ENCODE measurements at places on chromosomes 5 and 9.

GRCh38 chr5:140244525-140245025 lies 58.3 kb downstream of the PFDN1 start:
- DNase-seq, result peak; percentile 80

- peak; percentile 84 for DNase-seq
These were observed 37.7 kb downstream of the PCDHAC2 start for GRCh38 chr5:141003791-141004611.

DNA sequence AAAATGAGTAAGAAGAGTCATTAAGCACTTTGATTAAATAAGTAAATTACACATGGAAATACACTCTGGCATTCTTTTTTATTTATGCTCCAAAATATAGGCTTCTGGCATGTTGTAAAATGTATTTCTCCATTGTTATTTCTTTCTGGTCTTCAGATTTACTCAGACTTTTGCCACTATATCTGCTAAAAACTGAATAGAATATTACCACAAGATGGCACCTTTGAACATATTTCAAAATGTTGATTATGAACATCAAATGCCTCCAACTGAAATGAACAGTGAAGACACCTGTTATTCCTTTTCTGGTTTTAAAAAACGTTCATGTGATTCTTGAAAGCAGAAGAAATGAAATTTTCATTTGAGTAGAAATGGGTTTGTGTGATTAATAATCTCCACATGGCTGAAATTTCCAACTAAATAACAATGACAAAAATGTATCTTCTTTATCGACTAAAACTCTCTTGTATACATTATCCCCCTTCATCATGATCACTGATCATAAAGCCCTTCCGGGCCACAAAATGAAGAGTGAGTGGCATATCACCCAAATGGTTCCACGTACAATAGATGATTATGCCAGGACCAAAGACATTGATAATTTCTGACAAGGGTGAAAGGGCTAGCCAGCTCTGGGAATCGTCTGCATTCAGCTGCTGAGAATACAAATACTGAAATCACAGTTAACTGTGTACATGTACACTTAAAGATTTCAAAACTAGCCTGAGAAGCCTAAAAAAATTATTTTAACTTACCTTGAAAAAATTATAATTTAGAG lies 23.8 kb downstream of the TYRP1 start:
- no peak for DNase-seq

DNA sequence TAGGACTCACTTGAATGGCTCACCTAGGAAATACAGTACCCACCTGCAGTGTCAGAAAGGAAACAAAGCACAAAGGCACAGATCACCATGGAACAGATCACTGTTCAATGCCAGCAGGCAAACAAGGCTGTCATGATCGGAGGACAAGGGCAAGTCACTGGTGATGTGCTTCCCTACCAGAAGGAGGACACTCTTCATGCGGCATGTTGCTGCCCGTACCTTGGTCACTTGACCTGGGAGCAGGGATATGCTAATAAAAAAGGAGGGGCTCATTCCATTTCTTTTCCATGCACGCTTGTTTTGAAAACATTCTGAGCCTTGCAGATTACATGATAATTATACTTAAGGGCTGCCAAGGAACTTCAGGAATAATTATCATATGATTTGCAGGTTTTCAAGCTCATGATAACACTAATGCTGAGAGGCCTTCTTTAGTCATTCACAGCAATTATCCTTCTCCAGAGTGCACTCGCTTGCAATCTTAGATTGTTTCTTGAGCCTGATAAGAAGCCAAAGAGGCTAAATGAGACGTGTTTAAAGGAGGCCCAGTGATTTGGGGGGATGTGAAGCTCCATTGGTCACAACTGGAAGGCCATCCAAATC lies 36.1 kb upstream of the STARD4 start:
- DNase-seq, result no peak

- no peak for DNase-seq
These were observed 197.4 kb downstream of the CSNK1G3 start for GRCh38 chr5:123709422-123709821.

GRCh38 chr9:33380390-33381094 lies 21.8 kb downstream of the AQP7 start:
- DNase-seq, result no peak
